ENCODE measurements at places on chromosomes 2 and 18. TPM values are rescaled to one million over a fixed set of nuclear protein-coding genes. Genes with fewer than 3 reads are reported as not detected.

The SKA1 gene
- 51.4 TPM for total RNA-seq

The HOXD8 gene
- not detected for total RNA-seq

The LONRF2 gene
- 0.02 TPM for total RNA-seq

The EPB41L5 gene
- total RNA-seq, result 3.4 TPM

- no peak overlapping the region for H3K27ac ChIP-seq
- H3K27me3 ChIP-seq, result no peaks in the 10 kb centered on the region
- no peak overlapping the region for H3K4me3 ChIP-seq
- no peaks in the 10 kb centered on the region for H3K4me1 ChIP-seq
Measured at GRCh38 chr2:17637131-17637906, 96.8 kb downstream of the VSNL1 start.

GRCh38 chr2:120863146-120863545 is 127.5 kb downstream of the GLI2 start:
- no peak overlapping the region for H3K4me3 ChIP-seq
- H3K36me3 ChIP-seq, result no peaks in the 10 kb centered on the region
- no peak for DNase-seq

Data from activated CD4-positive, alpha-beta T cell treated with anti-CD3 and anti-CD28 coated beads, Interleukin-2, amount 10 ng/mL, durations not matched to agents 7 days and 5 days (primary cell).